HepG2 (cell line): ENCODE measurements at places on chromosomes 3 and 15.

- DNase-seq: peak; percentile 35
These were observed 113.1 kb downstream of the CHCHD6 start for GRCh38 chr3:126816986-126817777.

- DNase-seq: no peak
These were observed 59.9 kb downstream of the SMAD6 start for GRCh38 chr15:66761726-66762595.

DNA sequence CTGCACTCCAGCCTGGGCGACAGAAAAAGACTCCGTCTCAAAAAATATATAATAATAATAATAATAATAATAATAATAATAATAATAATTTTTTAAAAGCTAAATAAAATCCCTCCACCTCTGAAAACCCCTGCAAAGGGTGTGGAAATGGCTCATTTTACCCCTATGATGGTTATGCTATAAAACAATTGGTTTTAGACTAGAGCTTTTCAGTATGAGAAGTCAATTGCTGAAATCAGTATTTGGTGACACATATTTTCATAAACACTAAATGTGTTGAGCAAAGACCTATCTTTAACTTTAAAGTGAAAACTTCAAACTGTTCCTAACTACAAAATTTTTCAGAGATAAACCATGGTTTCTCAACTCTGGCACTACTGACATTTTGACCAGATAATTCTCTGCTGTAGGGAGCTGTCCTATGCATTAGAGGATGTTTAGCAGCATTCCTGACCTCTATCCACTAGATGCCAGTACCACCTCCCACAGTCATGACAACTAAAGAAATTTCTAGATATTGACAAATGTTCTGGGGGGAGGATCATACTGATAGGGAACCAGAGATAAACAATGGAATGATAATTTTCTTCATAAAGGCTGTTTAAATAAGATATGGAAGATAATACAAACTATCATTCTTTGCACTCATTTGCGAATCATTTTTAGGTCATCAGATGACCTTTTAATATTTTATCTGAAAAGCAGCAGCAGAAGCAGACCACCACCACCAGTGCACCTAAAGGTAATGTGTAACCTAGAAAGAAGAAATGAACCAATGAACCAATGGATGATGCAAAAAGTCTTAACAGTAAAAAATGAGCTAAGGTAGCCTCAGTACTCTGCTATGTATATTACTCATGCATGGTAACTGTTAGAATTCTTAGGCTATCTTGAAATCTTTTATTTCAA is 13.8 kb downstream of the PTPN9 start:
- no peak for DNase-seq

- no peak for DNase-seq
These were observed 838.5 kb downstream of the TUSC7 start for GRCh38 chr3:117547956-117548550.

GRCh38 chr3:18558507-18558906 is 133.4 kb upstream of the SATB1 start:
- no peak for DNase-seq

DNA sequence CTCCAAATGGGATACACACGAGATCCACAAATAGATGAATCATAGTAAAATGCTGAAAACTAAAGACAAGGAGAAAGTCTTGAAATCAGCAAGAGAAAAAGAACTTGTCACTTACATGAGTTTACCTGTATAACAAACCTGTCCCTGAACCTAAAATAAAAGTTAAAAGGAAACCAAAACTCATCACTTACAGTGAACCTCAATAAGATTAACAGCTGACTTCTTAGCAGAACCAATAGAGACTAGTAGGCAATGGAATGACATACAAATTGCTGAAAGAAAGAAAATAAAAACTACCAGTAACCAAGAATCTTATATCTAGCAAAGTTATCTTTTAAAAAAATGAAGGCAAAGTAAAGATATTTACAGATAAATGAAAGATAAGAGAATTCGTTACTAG is 27.4 kb downstream of the SEC22A start:
- no peak for DNase-seq

DNA sequence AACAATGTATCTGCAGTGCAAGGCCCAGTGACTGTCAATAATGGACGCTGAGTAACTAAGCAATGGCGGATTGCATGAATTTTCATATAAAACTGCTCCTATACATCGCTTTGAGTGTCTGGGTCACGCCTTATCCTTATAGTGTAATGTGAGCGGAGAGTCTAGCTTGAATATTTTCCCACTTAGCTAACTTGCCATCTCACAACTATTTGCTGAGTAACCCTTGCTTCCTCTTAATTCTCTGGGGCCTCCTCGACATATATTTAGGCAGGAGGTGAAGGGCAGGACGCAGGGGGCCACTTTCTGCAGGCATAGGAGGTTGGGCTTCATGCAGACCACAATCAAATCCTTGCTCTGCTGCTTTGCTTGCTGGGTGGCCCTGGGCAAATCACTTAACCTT is 24.0 kb downstream of the ST8SIA2 start:
- DNase-seq: no peak

DNA sequence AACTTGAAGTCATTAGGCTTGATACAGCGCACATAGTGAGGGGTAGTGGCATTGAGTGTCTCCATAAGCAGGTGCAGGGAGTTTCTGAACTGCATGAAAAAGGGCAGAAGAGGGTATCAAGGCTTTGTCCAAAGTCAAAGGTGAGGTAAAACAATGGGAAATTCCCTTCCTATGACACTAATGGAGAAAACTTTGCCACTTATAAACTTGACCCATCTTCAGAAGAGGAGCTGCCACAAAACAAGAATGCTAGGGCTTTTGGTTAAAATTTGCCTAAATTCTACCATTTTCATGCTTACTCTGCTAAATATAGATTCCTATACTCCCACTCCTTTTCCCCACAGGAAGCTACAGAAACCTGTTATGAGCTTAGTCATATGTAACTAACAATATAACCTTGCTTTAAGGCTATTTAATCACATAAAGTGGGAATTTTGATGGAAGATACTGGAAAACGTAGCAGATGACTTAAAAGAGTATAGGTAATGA is 87.5 kb upstream of the MYO5C start:
- no peak for DNase-seq

DNA sequence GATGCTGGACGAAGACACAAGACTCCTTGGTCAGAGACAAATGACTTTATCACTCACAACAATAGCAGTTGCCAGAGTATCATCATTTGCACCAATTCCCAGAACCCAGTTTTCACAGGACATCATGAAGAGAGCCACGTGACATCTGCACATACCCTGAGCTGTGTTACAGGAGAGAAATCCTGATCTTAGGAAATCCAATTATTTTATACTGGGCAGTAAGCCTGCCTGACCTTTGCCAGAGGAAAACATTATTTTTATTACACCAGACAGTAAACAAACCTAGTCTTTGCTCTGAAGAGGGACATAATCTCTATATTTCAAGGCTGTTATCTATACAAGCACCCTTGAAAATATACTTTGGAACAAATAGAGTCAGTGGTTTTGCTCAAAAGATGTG is 77.4 kb downstream of the ZBBX start:
- DNase-seq: no peak

DNA sequence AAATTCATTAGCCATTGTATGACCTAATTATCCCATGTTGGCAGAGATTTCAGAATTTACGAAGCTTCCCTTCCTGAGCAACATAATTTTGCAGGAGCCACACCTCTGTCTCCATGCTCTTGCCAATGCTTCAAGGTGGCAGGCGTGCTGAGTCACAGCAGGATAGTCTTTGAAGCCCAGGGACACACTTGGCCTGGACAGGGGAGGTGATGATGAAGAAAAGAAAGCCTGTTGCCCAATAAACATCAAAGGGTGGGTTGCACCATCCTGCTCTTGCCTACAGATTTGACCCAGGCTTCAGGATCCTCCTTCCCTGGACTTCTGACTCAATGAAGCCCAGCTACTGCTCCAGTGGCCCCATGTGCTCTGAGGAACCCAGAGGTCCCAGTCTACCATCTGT is 117.1 kb downstream of the MINAR1 start:
- DNase-seq: no peak

GRCh38 chr15:93366387-93367100 is 277.5 kb upstream of the RGMA start:
- no peak for DNase-seq

DNA sequence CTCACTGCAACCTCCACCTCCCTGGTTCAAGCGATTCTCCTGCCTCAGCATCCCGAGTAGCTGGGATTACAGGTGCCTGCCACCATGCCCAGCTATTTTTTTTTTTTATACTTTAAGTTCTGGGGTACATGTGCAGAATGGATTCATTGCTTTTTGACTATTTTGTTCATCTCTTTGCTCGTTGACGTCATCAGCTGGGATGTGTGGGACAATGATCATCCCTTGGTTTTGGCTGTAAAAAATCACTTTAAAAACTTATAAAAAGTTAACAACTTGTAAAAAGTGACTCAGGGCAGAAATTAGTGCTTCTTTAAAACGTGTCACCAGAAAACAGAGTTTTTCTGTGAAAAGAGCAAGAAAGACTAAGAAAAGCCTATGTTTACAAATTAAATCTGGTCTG is 37.8 kb downstream of the IGSF10 start:
- no peak for DNase-seq

DNA sequence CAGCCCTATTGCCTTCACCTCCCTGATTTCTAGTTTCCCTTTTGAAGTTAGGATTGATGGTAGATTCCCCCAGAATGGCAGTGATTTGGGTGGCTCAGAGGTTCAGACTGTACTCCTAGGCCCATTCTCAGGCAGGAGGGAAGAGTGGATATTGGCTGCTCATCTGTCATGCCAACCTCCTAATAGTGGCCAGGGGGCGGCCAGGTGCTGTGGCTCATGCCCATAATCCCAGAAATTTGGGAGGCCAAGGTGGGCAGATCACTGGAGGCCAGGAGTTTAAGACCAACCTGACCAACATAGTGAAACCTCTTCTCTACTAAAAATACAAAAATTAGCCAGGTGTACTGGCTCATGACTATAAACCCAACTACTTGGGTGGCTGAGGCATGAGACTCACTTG is 11.3 kb downstream of the RRP9 start:
- DNase-seq: no peak

GRCh38 chr3:149221783-149222517 is at the start of gene CP:
CP (minus strand) TSS chr3:149221829; CDS start chr3:149221792, 37 bp downstream.
- peak; percentile 94 for DNase-seq

GRCh38 chr15:101614001-101614585 is 38.1 kb downstream of the TM2D3 start:
- no peak for DNase-seq

GRCh38 chr15:100663086-100663914 is 60.9 kb downstream of the ASB7 start:
- DNase-seq: no peak

- DNase-seq: no peak
These were observed 269.9 kb upstream of the WNT5A start for GRCh38 chr3:55756976-55757375.

- no peak for DNase-seq
These were observed 103.6 kb downstream of the ALDH1A2 start for GRCh38 chr15:57961919-57962318.

DNA sequence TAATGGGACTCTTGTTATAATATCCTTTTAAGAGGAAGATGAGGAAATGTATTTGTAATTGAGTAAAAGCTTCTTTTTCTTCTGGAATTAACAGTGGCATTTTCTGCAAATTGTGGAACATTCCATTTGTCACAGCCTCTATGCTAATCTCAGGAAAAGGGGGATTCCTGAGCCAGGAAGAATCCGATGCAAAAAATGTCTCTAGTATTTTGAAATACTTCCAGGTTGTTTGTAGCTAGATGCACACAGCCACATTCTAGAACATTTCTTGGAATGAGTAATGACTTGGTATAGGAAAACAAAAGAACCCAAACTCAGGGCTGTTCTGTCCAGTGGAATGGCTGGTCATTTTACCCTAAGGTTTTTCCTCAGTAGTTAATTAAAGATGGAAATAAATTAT is 98.5 kb upstream of the SLC2A2 start:
- DNase-seq: no peak

- no peak for DNase-seq
These were observed 497 bp upstream of the CLASP2 start for GRCh38 chr3:33718595-33718907.

DNA sequence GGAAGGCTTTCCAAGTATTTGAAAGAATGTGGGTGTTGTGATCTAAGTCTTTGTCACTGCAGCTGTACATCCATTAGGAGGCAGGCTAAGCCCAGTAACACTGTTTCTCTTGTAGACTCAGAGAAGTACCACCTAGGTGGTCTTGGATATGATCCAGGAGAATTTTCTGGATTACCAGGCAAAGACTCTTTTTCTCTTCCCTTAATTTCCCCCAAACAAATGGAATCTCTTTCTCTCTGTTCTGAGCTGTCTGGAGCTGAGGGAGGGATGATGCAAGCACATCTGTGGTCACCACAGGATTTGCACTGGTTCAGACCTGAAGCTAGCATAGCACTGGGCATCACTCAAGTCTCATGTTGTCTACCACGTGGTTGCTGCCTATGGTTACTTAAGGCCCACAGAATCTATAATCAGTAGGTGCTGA is 227.6 kb downstream of the NECTIN3 start:
- no peak for DNase-seq

DNA sequence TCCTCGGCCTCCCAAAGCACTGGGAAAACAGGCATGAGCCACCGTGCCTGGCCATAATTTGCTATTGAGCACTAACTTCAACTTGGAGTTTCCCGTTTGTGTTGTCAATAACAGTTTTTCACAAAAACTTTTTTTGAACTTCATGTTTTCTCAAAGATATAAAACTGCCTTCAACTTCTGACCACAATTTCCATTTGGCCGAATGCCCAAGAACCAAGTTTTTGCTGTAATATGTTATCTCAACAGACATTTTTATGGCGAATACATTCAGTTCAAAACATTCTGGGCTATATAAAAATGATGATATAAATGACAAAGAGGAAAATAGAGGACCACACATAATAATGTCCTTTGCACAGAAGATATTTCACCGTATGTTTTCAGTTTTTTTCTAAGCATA is 56.4 kb downstream of the NEDD4 start:
- DNase-seq: no peak

DNA sequence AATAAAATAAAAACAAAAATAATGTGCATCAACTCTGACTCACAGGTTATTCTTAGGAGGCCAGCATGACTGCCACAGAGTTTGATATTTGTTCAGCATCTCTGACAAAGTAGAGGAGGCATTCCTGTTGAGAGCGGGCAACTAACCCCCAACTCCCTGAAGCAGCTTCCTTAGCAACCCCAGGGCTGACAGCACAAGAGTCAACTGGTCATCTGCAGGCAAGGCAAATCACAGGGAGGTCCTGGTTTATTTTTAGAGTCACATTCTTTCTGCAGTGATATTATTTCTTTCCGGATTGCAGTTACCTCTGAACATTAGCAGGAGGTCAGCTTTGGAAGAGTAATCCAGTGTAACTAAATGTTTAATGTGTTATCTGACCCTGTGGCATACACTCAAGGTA is 273.0 kb downstream of the PLCL2 start:
- DNase-seq: no peak

DNA sequence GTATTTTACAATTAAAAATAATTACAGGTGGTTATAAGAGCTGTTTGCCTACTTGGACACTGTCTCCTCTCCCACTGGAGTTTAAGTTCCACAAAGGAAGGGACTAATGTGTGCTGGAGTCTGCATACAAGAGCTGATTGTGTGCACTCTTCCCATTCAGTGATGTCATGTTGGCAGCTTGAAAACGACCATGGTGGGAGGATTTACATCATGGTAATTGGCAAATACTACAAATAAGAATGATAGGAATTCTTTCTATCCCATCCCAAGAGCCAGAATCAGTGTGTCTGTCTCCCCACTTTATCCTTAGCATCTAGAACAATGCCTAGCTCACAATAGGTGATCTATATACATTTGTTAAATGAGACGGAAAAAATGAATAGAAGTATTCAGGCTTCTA is 14.1 kb downstream of the ITGA11 start:
- DNase-seq: no peak

GRCh38 chr3:175902226-175902625 is 1043.1 kb downstream of the NAALADL2 start:
- no peak for DNase-seq
